WTC11 (cell line): ENCODE measurements at places on chromosomes 11 and 22. TPM values are rescaled to one million over a fixed set of nuclear protein-coding genes. Genes with fewer than 3 reads are reported as not detected.

The C22orf31 gene
- total RNA-seq: not detected in 3 replicates

The LRRC51 gene
- total RNA-seq: 5.3 to 5.6 TPM (median 5.3 TPM) in 3 replicates

The NFAM1 gene
- 0.92 to 1.6 TPM (median 1.2 TPM) in 3 replicates for total RNA-seq

The APOBEC3F gene
- 8.7 to 13.1 TPM (median 11.0 TPM) in 3 replicates for total RNA-seq

The TBX1 gene
- 7.9 to 12.8 TPM (median 9.3 TPM) in 3 replicates for total RNA-seq

The PSMD13 gene
- total RNA-seq: 144 to 148 TPM (median 147 TPM) in 3 replicates

The LRRC32 gene
- 0.74 to 1.7 TPM (median 1.6 TPM) in 3 replicates for total RNA-seq

- DNase-seq: no peak
These were observed 100.6 kb downstream of the WNT7B start for GRCh38 chr22:45876136-45877035.

DNA sequence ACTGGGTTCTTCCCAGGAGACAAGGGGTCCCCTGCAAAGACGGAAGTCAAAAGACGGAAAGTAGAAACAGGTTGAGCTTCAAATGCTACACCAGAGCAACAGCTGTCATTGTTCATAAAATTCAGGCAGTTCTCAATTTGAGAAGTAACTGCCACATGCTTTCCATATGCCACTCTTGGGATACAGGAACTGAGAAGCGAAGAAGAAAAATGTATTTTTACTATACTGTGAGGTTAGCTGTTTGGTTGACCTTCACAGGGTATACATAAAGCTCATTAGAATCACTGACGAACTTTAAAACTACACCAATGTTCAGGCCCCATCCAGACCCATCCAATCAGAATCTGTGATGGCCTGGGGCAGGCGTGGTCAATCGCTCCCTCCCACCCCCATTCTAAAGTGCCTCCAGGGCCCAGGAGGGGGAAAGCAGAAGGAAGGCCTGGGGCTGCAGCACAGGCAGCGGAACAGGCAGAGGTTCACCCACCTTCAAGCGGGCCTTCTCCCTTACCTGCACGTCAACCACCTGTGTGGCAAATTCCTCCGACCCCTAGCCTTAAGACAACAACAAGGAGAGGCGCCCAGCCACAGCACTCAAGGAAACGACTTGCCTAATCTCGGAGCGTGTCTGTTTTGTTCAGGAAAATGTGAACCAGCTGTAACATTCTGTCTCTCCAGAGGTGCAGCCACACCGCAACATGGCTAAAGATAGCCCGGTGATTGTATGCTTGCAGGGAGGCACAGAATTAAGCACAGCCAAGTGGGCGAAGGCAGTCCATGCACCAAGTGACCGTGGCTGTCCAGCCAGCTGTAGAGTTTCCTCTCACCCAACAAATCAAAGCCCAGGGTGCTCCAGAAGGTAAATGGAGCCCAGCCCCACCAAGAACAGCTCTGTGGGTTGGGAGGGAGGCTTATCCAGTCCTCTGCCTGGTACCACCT lies 82.6 kb downstream of the MICAL3 start:
- no peak for DNase-seq

DNA sequence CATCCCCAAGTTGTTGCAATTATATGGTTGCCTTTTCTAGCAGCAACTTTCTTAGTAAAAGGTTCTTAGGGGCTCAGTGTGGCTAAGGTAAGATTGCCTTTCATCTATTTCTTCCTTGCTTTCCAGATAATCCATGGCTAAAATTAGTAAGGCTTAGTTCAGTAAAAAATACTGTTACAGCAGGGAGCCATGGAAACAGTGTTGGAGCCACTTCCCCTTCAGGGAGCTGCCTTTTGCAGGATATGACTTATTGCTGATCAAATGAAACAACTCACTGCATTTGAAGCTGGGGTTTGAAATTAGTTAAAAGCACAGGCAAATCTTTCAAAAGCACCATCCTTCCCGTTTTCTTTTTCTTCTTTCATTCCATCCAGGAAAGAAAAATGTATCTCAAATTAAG lies 184.3 kb downstream of the C11orf87 start:
- no peak for DNase-seq

DNA sequence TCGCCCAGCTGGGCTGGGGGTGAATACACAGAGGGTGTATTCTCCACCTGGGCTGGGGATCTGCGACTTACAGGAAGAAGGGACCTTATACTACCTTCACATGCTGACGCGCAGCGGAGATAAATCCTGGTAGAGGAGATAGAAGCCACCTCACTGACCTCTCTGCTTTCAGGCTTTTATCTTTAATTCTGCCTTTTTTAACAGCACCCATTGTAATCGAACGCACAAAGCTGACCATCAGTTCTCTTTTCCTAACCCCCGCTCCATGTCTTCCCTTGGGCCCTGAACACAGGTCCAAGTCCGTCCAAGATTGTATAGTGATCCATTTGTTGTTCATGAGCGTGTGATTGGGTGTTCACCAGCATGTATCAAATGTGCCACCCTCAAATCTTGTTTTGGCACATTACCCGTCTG lies 664 bp upstream of the LAMTOR1 start:
- no peak for DNase-seq

DNA sequence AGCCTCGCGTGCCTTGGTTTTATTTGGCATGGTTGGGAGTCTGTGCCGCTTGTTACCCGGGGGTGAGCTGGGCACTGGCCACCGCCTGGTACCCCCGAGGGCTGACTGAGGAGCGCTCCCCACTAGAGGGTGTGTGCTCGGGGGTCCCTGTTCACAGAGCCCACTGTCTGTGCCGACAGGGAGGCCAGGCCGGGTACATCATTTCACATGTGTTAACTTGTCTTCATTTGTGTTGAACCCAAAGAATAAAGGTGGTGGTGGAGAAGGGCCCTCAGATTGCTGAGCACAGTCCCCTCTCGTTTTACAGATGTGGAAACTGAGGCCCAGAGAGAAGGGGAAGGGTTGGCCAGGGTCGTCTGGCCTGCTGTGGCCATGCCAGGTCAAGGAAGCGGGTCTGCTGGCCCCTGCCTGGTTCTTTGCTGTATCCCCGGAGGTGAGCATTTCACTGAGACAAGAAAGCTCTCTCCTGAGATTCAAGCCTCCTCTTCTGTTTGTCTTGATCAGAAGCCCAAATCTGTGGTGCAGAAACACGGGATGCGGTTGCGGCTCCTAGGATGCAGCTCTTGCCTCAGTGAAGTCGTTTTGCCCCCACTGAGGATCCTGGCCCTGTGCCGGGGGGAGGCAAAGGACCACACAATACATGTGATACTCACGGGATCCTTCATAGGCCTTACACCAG lies 60.8 kb downstream of the FBLN1 start:
- DNase-seq: no peak

DNA sequence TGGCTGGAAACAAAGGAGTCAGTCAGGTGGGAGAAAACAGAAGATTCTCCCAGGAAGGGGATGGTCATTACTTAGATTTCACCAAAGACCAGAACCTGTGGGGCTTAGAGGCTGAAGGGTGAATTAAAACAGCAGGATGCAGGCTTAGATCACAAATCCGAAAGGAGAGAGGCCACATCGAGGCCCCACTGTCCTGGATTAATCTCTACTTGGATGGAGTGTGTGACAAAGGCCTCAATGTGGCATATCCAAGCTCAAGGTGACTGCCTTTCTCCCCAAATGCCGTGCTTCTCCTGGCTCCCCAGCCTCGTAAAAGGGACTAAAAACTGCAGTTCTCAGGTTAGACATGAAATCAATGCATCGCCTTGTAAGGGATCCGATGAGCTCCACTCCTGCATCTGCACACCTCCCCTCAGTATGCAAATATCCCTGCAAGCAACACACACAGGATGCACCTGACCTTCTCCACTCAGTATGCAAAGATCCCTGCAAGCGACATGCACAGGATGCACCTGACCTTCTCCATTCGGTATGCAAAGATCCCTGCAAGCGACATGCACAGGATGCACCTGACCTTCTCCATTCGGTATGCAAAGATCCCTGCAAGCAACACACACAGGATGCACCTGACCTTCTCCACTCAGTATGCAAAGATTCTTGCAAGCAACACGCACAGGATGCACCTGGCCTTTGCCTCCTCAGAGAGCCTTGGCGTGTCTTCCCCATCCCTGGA lies 447.4 kb downstream of the BRD1 start:
- DNase-seq: no peak

GRCh38 chr22:20580611-20581502 lies 73.4 kb downstream of the MED15 start:
- DNase-seq: no peak

DNA sequence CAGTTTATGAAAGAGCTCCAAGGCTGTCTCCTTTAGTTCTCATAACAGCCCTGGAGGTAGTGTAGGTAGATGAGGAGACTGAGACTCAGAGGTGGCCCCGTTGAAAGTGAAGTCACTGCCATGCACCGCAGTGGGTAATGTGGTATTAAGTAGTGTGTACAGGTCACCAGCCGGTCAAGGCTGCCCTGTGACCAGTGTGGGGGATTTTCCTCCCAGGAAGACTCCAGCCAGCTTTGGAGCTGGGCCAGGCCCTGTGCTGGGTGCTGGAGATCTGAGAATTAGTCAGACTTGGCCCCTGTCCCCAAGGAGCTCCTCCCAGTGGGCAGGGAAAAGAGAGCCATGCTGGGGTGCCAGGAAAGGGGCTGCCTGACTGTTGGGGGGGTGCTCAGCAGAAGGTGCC lies 5.3 kb downstream of the OMP start:
- no peak for DNase-seq

DNA sequence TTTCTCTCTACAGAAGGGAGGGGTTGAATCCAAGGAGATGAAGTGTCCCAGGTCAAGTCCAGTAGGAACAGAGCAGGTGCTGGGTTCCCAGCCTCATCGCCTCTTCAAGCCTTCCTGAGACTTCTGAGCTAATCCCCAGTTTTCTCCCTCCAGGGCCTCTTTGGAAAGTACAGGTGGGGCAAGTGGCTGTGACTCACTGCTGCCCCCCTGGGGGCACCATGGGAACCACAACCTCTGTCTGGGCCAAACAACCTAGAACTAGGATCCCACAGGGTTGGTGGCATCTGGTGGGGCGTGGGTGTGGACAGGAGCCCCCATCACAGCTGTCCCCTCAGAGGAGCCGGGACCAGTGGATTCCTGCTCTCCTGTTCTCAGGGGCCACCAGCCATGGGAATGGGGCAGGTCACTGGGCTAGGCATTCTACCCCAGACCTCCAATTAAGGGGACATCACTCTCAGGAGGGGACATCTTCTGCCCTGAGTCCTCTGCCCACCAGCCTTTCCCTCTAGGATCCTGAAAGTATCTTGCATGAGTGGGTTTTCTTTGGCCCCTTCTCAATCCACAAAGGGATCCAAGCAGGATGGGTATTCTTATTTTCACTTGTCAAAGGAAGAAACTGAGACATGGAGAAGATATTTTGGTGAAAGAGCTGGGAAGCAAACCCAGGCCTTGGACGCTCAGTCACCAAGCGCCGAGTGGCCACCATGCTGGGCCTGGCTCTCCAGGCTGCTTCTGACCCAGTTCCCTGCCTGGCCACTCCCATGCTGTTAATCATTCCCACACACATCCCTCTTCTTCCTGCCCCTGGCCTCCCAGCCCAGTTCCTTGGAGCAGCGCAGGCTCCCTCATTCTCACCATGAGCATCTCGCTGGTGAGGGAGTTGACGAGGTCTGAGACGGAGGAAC lies 23.8 kb downstream of the LRRC10B start:
- peak; percentile 77 for DNase-seq

DNA sequence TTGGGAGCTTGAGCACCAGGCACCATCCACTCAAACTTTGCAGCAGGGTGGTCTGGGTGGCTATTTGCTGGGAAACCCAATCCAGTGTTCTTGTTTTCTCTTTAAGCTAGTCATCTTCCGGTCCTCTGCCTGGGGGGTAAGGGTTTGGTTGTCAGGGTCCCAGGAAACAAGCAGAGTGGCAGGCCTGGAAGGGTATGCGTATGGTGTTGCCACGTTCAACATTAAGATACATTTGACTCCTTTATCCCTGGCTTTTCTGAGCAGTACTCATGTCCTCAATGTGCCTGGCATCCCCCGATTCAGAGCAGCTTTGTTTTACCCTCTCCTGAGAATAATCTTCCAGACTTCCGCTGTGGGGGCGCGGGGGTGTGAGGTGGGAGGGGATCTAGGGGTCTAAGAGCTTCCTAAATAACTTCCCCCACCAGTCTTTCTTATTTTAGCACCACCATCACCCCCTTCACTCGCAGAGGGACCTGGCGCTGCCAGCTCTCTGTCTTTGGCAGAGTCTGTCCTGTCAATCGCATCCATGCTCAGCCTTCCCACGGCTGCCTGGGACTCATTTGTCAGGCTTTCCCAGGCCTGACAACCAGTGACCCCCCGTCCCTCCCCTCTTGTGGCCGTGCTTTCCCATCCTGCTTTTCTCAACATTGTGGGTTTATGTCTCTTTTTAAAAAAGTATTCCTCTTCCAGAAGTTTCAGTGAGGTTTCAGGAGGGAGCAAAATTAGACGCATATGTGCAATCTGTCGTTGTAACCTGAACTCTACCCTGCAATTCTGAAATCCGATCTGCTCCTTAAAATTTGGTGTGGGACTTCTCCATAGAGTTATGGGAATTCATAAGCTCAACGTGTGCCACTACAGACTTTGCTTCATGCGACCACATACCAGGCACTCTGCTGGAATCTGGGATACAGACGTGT lies 27.0 kb upstream of the RBFOX2 start:
- no peak for DNase-seq

- DNase-seq: no peak
These were observed 7.5 kb downstream of the ALG8 start for GRCh38 chr11:78131956-78132355.

GRCh38 chr11:35288817-35289541 lies 130.4 kb downstream of the SLC1A2 start:
- DNase-seq: no peak

DNA sequence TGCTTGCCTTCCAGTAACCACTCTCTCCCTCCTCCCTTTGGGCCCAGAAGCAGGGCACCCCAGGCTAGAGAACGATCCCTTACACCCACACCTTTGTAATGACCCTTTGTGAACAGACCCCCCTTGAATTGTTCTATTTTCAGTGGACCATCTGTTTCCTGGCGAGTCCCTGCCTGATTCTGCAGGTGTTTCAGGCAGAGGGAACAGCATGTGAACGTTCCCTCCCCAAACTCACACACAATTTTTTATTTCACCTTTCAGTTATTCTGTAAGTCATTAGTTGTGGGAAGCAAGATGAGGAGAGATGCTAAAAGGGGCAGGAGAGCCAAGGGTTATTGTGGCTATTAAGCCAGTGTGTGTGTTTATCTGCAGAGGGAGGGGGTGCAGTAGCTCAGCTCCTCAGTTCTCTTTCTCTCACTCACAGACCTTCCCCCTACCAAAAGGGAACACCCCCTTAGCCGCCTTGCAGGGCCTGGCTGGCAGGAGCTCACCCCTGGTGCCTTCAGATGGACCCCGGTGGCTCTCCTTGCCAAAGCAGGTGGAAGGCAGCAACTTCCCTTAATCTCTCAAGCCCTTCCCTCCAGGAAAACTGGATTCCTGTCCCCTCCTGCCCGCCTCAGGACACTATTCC lies 64.8 kb upstream of the SPON1 start:
- DNase-seq: no peak

- DNase-seq: no peak
These were observed 8.6 kb downstream of the CFL1 start for GRCh38 chr11:65849366-65849765.
